ENCODE measurements at places on chromosomes 5 and 9.

DNA sequence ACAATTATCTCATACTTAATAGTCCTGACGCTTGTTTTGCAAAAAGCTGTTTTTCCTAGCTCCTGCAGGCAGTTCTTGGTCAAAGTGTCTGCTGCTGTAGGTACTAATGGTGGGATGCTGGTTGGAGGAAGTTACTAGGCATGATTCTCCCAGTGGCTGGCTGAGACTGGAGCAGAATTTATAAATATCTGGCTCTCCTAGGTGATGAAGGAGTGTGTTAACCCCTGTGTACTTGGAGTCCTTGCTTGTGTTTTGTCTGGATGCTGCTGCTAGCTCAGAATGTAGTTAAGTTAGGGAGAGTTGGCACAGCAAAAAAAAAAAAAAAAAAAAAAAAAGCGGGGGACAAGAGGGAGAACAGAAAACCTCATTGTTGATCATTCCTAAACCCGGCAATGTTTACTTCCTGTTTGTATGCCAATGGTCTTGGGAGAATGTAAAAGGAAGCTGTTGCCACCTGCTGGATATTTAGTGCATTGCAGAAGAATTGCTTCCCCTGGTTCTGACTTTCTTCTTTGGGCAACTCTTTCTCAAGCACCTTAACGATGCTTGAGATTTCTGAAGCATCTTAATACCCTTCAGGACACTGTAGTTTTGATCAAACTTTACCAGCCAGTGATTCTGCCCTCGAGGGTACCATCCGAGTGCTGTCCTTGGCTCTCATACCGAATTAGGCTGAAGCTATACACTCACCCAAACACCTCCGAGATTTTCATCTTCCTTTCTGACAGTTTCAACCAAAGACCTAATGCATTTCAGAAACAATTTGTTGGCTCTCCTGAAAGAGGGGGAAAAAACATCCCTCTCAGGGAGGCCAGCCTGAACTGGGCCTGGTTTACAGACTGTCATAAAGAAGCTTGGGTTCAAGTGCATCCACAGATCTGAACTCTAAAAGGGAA is 71.7 kb upstream of the WWC1 start:
- DNase-seq, result no peak

DNA sequence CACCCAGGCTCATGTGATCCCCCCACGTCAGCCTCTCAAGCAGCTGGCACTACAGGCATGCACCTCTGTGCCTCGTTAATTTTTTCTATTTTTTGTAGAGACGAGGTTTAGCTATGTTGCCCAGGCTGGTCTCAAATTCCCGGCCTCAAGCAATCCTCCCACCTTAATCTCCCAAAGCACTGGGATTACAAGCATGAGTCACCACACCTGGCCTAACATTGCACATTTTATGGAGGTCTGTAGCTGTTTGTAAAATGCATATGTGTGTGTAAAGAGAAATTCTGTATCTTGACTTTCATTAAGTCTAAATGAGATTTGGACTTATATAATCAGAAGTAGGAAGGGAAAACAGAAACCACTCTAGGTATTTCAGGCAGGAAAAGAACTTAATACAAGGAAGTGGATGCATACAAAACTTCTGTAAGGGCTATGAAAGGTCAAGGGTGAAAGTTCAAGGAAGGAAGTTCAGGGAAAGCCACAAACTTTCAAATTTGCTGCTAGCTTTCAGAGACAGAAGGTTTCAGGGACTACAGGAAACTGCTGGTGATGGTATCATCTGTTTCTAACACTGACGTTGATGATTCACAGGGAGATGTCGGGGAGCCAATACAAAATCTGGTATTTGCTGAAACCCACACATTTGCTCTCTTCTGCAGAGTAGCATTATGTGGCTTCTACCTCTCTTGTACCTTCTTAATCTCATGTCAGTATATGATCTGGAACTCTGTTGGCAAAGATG is 209.4 kb downstream of the PIK3R1 start:
- no peak for DNase-seq

- no peak for DNase-seq
These were observed 16.4 kb upstream of the SPINK6 start for GRCh38 chr5:148186248-148187003.

DNA sequence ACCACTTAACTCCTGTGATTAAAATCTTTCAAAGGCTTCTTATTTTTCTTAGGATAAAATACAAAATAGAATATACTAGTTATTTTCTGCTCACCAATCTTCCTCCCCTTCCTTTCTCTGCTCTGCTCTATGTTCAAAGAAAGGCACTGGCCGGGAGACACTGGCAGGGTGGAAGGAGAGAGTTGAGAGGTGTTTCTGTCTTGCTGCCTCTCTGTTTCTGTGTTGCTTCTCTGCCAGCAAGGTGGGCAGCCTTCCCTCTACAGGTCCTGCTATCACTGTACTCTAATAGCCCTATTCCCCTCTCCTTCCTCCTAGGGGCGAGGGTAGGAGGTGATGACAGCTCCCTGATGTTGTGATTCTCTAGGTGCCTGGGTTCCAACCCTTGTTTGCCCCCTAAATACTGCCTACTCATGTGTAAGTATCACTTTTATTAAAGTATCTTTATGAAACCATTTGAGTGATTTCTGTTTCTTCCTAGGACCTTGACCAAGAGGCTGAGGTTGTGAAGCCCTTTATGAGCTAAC is 515.1 kb downstream of the TLE4 start:
- no peak for DNase-seq

DNA sequence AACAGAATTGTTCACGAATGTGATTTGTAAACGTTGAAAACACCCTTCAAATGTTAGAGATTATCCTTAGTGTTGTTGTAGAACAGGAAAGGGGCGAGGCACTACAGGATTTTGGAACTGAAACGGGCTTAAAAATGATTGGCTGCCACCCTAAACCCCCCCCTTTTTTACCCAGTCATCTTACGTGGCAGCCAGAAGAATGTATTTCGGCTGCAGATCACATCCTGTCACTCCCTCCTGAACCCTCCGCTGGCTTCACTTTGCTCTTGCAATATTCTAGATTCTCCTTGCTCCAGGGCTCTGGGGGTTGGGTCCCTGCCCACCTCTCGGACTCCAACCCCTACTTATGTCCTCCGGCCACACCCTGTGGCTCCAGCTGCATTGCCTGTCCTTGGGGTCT is 13.9 kb upstream of the UNC5A start:
- DNase-seq, result no peak

DNA sequence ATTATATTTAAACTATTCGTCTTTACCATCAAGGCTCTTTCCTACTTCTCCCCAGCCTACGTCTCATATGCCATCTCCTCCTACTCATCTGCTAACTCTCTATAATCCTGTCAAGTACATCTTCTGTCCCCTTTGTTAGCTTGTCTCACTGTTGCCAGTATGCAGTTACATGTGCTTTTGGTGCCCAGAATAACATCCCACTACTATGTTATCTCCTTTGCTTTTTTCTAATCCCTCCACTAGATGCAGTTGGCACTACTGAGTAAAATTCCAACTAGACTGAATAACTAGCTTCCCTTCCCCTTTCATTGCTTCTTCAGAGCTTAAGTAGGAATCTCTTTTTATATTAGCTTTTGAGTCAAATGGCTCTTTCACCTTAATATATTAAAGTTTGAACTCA is 3.0 kb upstream of the ARRDC3 start:
- no peak for DNase-seq

- DNase-seq, result no peak
These were observed 12.6 kb upstream of the DPYSL3 start for GRCh38 chr5:147522435-147522834.

DNA sequence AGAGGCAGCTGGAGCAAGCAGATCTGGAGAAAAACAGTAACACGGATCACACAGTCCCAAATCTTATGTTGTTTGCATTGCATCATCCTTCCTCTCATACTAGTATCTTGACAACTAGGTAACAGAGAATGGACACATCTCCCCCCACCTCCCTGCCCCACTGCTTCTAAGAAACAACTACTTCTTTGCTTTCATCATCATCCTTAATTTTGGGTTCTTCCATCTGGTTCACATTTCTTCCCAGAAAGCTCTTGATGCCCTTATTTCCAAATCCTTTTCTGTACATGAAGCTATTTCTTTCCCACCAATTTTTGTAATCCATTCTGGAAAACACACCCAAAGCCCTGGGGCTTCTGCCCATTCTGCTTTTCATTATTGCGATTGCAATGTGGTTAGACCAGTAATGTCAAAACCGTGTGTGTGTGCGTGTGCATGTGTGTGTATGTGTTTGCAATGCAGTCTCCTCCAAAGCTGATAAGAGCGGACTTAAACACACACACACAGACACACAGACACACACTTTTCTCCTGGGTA is 254.7 kb upstream of the SLC30A5 start:
- no peak for DNase-seq

DNA sequence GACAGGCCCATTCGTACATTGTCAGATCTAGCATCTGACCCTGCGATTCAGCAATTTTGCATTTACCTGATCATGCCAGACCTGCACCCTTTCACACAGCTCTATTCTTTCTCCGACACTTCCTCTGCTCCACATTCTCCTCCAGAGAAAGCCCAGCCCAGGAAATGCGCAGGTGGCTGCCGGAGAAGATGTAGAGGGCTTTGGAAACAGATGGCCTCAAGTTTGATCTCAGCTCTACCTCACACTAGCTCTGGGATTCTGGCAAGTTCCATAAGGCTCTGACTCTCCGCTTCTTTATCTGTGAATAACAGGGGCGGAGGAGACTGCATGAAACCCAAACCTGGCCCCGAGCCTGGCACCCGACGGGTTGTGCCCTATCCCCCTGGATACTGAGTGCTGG is 61.5 kb downstream of the GABBR2 start:
- no peak for DNase-seq

- DNase-seq, result no peak
These were observed 34.4 kb downstream of the COL23A1 start for GRCh38 chr5:178555771-178556211.

DNA sequence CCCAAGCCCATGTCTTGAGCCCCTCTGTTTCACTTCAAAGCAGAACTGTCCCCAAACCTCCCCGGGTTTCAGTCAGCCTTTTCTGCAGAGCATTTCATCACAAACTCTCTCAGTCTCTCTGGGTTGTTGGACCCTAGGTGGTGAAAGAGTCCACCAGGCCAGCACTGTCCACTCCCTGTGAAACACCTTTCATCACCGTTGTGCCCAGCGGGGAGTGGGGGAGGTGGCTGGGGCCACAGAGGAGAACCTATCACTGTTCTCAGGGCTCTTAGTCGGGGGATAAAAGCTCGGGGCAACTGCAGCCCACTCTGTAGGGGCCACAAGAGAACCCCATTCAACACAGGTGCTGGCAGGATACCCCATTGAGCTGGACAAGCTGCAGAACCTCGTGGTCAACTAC is 5.4 kb upstream of the RABL6 start:
- DNase-seq, result no peak

DNA sequence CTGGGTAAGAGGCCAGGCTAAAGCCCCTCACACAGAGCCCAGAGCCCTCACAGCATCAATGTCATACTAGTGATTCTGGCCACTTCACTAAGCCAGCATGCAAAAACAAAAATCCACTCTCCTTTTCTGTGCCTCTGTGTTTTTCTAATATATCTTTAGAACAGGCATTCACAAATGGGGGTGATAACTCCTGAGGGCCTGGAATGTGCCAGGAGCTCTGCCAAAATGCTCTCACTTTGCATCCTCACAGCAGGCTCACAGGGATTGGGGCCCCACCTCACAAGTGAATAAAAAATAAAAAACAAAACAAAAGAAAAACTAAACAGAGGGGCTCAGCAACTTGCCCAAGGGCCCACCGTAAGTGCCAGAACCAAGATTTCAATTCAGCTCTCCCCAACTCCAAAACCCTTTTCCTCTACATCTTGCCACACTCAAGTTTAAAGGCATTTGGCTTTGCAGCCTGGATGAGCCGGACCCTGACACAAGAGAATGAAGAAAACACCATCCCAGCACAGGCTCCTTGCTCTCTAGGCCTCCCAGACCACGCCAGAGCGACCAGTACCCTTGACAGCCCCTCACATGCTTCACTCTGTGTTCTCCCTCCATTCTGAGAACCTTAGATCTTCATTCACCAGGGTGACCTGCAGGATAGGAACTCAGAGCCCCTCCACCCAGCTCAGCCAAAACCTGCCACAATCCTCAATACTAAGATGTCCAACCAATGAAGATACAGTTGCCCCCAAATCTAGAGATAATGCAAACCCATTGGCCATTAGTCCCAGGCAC is 51.3 kb downstream of the SAXO1 start:
- no peak for DNase-seq

DNA sequence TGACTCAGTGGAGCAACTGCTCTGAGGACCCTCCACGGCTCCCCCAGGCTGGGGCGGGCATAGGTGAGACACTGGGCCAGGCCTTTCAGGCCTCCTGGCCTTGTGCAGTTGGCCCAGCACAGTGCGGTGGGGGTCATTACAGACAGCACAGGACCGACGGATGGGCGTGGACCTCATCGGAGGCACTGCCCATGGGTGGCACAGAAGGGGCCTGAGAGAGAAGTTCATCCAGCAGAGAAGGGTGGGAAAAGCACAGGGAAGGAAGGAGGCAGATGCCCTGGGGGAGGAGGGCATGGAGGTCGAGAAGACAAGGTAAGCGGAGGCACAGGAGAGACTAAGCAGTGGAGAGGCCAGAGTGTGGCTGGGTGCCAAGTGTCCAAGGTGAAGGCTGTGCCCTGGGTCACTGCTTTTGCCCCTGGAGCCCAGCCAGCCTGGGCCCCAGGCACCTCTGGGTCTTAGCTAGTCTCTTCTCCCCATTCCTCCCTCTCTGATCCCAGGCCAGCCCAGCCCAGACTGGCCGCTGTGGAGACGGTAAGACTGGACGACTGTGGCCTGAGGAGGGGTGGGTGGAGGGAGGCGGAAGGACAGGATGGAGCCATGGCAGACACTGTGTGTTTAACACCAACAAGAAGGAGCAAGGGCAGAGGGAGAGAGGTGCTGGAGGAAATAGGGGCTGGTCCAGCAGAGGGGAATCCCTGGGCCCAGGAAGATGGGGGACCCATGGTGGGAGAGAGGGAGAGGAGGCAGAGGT is 5.7 kb downstream of the IL3 start:
- DNase-seq, result no peak

GRCh38 chr9:26152350-26152749 is 474.1 kb upstream of the TUSC1 start:
- DNase-seq, result no peak

DNA sequence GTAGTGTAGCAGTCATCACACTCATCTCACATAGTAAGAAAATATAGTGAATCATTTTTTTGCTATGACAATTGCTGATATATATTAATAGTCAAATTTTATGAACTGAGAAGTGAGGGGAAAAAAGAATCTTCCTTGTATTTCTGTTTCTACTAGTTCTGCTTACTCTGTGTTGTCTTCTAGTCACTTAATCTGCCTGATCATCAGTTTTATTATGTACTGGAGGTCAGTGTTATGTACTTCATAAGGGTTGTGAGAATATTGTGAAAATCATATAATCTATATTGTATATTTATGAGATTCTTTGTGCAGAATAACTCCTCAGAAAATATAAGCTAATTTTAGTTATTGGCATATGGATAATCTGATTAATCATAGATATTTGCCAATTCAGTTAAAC is 546.9 kb upstream of the RIOK2 start:
- DNase-seq, result no peak

- DNase-seq, result no peak
These were observed 426.3 kb downstream of the CETN3 start for GRCh38 chr5:89983216-89983615.

- DNase-seq, result no peak
These were observed 61.5 kb downstream of the NR3C1 start for GRCh38 chr5:143341807-143342570.

Data from stimulated activated CD8-positive, alpha-beta memory T cell treated with anti-CD3 and anti-CD28 coated beads, Interleukin-2, amount 100 ng/mL, for 1 hour (primary cell).